ENCODE measurements at places on chromosomes 2 and 18.

GRCh38 chr2:64447317-64448040 is 6.5 kb upstream of the LGALSL start:
- DNase-seq: no peak

- DNase-seq: no peak
Measured at GRCh38 chr2:68246396-68246795, 5.9 kb downstream of the PPP3R1 start.

GRCh38 chr2:35973132-35973736 is 382.3 kb upstream of the CRIM1 start:
- peak; percentile 27 for DNase-seq

DNA sequence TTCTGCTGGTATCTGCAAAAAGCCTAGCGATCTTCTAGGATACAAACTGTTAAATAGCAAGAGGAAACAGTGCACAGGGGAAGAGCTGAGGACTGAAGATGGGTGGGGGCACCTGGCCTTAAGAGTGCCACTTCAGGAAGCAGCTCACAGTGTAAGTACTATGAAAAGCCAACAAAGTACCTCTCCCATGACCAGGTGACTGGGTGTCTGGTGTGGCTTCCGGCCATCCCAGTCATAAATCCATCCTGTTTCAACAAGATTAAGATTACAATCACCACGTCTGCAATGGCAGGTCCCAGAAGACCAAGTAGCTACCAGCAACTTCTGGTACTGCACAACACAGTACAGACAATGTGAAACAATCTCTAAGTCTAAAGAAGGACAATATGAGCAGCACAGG is 15.9 kb downstream of the ERFE start:
- no peak for DNase-seq

DNA sequence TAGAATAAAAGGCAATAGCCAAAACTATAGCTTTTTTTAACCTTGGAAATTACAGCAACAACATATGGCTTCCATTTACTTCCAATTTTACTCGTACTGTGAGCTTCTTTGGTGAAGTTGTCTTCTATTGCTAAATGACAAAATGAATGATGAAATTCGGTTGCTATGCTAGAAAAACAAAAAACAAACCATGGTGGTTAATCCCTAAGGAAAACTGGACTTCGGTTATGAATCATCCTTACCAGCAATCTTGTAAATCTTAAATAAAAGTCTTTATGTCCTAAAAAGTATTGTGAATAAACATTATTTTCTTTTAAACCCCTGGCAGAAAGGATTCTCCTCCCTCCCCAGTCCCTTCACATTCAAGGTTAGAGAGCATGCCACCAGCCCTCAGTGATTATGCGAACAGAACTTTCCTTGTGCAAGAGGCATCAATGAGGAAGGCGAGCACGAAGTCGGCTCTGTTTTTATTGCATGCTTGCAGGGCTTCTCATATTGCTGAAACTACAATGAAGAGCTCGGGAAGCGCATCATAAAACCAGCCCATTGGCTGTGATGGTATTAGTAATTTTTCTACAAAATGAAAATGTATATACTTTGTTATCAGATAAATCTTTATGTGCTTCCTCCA is 62.9 kb downstream of the ZNF521 start:
- no peak for DNase-seq

- no peak for DNase-seq
Measured at GRCh38 chr2:183001948-183002347, 36.3 kb downstream of the NCKAP1 start.

DNA sequence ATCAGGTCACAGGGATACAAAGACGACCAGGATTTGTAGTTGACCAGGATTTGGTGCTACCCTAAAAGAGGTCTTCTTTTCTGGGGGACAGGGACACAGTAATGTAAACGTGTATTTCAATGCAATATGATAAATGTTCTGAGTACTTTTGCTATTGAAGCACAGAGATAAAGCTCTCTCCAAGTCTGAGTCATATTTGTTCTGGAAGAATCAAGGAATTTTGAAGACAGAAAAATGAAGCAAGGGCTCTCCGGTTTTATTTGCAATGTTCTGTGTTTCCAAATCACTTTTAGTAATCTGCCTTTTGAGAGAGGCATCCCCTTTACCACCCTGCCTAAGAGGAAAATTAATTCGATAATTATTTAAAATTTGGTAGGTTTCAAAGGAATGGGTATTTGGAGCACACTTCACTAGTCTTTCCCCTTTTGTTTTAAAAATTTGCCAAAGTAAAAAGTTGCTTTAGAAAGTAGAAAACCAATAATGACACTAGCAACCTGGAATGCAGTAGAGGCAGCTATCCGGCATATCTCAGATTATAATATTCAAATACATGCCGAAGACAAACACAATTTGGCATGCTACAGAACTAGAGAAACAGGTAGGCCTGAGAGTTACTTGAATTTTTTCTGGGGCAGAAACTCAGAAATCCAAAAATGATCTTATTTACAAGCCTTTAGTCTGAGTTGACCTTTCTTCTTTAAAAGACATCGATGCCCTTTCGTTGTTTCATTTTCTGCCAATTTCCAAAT is 82.7 kb downstream of the MREG start:
- DNase-seq: no peak

- DNase-seq: no peak
Measured at GRCh38 chr18:57475903-57476302, 40.7 kb downstream of the ONECUT2 start.

DNA sequence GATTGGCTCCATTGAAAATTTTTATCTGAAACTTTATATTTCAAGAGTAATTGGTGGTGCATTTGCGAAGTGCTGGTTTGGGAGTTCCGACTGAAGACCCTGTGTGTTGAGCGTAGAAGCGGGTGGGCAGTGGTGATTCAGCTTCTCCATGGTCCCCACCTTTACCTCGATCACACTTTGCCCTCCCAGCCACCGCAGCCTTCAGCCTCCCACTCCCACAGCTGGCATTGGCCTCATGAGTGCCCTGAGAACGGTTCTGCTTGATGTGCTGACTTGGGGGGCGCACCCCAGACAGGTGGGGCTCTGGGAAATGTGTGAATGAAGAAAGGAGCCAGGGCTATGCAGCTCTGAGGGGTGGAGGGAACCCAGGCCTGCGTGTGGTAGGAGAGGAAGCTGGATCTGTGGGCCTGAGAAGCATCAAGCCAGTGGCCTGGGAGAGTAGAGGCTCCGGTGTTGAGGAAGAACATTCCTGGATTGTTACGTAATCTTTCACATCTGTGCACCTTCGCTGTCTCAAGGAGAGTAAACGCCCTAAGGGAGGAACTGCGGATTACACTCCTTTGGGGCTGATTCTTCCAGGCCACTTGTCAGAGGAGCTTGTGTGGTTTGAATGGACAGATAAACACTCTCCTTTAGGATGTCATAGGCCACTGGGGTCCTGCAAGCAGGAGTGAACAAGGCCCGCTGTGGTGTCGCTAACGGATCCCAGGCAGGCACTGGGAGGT is 83.8 kb downstream of the NPAS2 start:
- DNase-seq: no peak

DNA sequence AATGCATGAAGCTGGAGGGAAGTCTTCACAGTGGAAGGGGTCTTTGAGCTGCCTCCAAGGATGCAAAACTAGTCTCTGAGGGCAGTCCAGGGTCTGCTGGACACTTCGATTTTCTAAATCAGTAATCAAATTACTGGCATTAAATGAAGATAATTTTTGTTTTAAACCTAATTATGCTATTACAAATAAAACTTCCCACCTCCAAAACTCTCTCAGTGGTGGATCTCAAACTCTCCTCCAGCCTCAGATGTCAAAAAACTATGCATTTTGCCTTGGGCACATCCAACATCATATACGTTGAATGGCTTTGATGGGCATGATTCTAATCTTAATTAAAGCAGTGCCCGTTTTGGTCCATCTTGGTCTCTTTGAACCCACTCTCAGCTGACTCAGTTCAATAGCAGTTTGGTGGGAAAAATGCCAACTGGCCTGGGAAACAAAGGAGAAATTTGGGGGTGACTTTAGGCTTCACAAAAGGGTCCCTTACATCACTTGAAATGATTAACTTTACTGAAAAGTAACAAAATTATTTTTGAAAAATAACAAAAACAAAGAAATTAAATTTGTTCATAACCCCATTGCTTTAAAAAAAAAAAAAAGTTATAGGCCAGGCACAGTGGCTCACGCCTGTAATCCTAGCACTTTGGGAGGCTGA is 5.9 kb upstream of the MYCN start:
- no peak for DNase-seq

DNA sequence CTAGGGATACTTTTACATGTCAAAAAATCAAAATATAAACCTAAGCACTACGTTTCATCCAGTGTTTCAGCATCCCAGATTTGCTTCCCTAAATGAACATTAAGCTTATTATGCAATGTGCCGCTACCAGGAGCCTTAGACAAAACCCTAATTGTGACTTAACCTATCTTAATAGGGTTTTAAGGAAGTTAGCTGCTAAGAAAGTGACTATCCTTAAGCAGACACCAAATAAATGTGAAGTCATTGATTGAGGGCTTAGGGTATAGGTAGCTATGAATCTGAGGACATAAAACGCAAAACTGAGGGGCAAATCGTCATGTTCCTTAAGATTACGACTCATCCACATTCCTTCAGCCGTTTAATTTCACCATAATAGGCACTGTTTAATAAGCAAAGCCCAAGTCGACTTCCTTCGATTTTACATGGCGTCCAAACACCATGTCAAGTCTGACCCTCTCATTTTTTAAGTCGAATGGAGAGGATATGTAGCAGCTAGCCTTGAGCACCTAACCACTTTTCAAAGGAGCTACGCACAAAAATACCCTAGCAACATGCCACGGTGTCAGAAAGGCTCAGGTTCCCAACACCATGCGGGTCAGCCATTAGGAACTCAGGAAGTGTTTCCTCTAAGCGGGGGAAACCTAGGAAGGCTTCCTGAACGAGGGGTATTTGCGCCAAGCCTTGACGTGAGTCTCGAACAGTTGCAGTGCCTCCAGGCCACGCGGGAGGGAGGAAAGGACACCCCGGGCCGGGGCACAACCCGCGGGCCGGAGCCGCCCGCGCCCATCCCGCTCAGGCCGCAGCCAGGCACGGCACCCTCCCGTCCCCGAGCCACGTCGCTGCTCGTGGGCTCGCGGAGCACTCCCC is 1.0 kb downstream of the HDLBP start:
- no peak for DNase-seq

GRCh38 chr2:66762761-66763160 is 327.8 kb downstream of the MEIS1 start:
- no peak for DNase-seq

GRCh38 chr2:144014103-144014502 is 505.8 kb downstream of the ZEB2 start:
- peak; percentile 10 for DNase-seq

DNA sequence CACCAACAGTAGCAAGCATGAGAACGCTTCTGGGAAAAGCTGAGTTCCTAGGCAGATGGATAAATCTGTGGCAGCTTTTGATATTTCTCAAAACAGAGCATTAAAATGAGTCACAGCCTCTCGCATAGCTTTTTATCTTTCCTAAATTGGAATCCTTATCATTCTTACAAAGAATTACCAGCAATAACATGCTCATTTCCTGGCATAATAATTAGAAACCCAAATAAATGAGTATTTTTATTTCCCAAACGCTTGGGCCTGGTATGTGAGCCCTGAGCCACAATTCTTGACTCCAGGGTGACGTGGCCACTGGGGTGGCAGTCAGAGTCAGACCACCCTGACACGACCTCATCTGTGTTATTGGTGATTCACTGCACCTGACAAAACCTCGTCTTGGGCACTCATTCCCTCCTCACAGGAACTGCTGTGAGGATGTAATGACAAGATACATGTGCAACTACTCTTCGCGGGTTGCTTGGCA is 210.7 kb downstream of the ARL4C start:
- DNase-seq: peak; percentile 60

- no peak for DNase-seq
Measured at GRCh38 chr2:102294802-102295489, 16.4 kb upstream of the IL1RL1 start.

GRCh38 chr18:36284268-36284667 is 13.2 kb upstream of the FHOD3 start:
- no peak for DNase-seq

- DNase-seq: no peak
Measured at GRCh38 chr18:8036551-8036950, 469.4 kb downstream of the PTPRM start.

- peak; percentile 81 for DNase-seq
Measured at GRCh38 chr2:95043300-95044093, 18.0 kb downstream of the MAL start.

GRCh38 chr2:61961231-61961901 is 55.9 kb downstream of the COMMD1 start:
- no peak for DNase-seq

DNA sequence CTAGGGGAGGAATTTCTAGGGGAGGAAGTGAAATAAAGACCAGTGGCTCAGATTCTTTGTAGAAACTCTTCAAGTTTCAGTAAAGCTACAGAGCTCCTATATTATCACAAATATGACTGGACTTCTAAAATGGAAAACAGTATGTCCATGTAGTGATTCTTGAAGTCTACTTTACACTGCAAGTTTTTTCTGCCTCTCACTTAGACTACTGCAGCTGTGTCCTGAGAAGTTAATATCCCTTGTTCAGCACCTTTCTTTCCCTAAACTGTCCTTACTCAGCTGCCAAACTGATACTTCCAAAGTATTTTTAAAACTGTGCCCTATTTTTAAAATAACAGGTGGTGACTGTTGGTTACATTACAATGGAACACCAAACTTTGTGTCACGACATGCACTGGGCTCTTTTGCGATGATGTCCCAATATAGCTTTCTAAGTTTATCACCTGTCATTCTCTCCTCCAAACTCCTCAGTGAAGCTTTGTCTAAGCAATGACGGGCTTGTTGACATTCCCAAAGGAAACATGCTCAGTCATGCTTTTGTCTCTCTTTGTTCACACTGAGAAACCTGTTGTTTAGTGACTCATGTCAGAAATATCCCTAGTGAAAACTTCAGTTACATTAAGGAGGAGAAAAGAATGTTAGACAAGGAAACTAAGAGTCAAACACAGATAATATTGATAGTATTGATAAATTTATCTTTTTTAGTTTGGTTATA is 341.1 kb downstream of the ARL6IP6 start:
- no peak for DNase-seq

DNA sequence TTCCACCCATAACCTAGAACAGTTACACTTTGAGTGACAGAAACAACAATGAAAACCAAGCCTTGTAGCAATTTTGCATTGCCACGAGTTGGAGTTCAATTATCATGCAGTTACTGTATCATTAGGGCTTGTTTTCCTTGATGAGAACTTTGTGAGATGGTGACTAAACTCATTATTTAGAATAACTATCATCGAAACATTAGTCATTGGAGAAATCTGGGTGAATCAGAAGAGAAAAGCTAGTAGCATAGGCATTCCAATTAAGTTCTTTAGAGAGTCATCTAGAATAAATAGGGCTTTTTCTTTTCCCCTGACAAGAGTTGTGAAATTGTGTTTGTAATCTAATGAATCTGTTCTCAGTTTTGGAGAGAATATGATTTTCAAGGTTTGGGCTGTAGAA is 122.8 kb upstream of the DOCK10 start:
- no peak for DNase-seq

DNA sequence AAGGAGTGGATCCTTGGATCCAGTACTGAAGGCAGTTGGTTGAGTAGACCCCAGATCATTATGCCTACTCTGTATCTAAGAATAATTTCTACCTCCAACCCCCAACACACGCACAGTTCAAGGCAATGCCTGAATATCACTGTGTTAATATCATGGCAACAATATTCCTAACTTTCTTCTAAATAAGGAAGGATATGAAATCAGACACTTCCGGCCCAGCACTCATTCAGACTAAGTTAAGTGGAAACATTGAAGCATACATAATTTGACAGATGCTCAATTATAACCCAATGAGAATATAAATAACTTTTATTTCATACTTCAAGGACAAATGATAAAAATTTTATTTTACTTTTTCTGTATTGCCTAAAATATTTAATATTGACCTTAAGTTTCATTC is 153.6 kb upstream of the COL3A1 start:
- no peak for DNase-seq

Measured in activated CD4-positive, alpha-beta T cell treated with anti-CD3 and anti-CD28 coated beads for 36 hours (primary cell).